ENCODE measurements at places on chromosomes 16 and 17.

DNA sequence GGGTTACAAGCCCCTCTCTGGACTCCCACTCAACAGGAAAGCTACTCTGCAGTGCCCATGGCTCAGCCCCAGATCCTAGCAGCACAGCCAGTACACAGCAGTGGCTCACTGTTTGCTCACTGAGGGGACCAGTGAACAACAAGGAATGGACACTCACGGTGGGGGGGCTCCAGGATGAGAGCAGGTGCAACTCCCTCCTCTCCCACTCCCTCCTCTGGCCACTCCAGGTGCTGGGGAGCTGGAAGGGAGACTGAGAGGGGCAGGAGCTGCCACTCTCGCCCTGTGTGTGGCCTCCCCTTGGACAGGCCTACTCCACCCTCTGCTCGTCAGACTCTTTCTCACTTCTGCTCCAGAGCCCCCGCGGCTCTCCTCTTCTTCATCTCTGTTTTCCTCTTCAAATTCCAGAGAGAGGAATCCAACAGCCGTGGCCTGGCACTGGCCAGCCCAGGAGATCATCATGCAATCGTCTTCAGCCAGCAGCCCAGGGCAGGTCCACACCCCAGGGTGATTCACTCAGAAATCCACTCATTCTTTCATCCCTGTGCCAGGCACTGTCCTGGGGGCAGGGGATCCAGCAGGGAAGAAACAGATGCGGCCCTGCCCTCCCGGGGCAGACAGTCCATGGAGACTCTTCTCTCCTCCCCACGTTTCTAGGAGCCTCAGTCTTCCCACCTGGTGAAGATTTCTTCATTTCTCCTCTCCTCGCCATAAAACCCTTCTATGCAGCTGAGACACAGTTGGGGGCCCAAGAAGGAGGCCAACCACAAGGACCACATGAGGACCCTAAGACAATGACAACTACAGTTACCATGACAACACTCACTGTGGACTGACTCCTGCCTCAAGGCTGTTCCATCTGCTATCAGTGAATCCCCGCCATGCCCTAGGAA, 30.7 kb downstream of the CFAP20 start:
- no peak for DNase-seq

- DNase-seq = no peak
Observed at GRCh38 chr16:12833926-12834325, 30.2 kb upstream of the CPPED1 start.

DNA sequence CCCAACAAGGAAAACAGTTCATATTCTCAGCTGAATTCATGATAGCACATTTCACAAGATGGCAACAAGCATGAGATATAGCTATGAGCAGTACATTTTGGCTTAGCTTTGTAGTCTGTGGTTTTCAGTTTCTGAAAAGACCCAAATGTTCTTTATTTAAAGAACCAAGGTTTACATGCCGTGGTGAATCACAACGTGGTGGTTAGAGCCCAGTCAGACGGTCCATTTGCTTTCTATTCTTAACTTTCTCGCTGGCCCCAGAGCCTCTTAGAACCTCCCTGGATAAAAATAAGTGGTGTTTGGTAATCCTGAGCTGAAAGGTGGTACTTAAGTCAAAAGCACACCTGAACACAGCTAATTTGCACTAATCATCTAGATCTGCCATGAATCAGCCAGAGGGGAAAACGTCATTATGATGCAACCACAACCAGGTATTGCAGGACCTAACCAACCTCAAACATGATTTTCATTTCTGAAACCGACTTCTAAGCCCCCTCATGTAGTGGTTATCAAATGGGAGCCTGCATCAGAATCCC, 18.6 kb upstream of the HAPSTR1 start:
- DNase-seq = no peak

- DNase-seq = no peak
Observed at GRCh38 chr17:38706505-38707216, 1.6 kb downstream of the MLLT6 start.

DNA sequence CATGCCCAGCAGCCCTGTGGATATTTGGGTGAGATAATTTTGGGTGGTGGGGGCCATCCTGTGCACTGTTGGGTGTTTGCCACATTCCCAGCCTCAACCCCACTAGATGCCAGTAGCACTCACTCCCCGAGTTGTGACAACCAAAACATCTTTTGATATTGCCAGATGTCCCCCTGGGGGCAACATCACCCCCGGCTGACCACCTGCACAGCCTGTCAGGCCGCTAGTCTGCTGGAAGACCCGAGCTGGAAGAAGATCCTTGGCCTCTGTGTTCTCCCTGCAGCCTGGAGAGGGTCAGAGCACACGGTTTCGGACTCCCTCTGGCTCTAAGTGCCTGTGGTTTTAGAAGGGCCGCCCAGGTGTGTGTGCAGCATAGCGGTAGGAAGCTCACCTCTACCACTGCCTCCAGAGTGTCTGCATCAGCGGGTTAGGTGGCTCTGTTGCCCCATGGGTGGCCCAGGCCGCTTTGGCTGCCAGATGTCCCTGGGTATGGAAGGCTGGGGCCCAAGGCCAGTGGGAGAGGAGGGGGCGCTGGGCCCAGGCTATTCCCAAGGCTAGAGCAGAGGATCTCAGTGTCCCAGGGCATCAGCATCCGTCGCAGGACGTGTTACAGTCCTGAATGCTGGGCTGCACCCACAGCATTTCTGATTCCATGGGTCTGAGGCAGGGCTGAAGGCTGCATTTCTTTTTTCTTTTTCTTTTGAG, 195.8 kb upstream of the GSE1 start:
- DNase-seq = no peak

GRCh38 chr16:30895627-30896260, 670 bp upstream of the CTF1 start:
- DNase-seq = no peak

- no peak for DNase-seq
Observed at GRCh38 chr17:16639438-16639837, 14.2 kb downstream of the ZNF624 start.

- no peak for DNase-seq
Observed at GRCh38 chr17:32515677-32516383, 29.0 kb downstream of the CDK5R1 start.

- DNase-seq = no peak
Observed at GRCh38 chr16:21205303-21205702, 6.1 kb downstream of the ZP2 start.

- DNase-seq = no peak
Observed at GRCh38 chr17:75691371-75691791, 24.2 kb downstream of the SAP30BP start.

GRCh38 chr16:89981414-89981813, 32.9 kb downstream of the DEF8 start:
- no peak for DNase-seq

DNA sequence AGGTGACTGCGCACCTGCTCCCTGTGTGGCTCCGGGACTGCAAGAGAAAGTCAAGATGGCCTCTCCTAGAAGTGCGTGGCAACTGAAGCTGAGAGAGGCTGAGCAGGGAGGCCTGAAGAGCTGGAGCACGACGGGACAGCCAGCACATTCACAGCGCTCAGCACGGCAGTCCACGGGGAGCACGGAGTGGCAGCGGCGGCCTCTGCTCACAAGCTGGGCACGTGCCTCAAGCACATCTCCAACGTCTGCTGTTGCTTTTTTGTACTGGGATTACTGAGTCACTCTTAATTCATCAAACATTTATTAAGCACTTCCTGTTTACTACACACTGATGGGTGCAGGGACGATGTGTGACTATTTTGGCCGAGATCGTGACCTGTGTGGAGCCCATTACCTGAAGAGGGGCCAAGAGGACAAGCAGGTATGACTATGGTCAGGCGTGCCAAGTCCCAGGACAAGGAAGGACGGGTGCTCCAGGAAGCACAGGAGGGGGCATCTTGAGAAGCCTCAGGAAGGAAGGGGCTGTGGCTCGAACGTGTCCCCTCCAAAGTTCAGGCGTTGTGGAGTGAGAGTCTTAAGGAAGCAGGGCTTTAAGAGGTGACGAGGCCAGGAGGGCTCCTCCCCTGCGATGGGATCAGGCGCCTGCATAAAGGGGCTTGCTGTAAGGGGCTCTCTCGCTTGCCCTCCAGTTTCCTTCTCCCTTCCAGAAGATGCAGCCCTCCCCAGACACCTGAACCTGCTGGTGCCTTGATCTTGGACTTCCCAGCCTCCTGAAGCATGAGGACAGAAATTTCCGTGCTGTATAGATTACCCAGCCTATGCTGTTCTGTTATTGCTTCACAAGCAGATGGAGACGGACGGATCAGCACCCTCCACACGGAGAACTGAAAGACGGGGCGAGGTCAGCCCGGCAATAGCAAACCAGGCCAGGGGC, 105.8 kb downstream of the ADCY9 start:
- DNase-seq = no peak

GRCh38 chr17:2718150-2718938, 6.8 kb upstream of the CLUH start:
- no peak for DNase-seq

DNA sequence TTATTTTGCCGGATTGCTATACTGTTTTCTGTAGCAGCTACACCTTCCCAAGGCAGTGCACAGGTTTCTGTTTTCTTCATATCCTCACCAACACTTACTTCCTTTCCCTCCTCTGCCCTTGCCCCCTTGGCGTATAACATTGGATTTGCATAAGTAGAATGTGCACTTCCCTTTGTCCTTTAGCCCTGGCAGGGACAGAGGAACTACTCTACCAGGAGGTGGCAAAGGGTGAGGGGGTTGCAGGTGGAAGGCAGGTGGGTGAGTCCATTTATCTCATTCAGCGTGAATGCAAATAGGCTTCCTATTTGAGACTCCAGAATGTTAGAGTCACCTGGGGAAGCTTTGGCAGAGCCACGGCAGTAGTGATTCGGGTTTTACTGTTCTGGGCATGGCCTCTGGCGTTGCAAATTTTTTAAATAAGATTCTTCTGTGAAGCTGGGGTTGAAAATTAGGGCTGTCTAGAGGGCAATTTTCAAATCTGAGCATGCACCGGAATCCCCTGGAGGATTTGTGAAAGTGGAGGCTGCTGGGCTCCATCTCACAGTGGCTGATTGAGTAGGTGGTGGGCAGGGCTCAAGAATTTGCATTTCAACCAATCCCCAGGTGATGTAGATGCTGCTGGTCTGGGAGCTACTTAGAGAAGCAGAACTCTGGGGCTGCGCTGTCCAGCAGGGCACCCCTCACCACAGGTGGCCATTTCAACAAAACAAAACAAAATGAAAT, 84.7 kb downstream of the PLCG2 start:
- peak; percentile 50 for DNase-seq

DNA sequence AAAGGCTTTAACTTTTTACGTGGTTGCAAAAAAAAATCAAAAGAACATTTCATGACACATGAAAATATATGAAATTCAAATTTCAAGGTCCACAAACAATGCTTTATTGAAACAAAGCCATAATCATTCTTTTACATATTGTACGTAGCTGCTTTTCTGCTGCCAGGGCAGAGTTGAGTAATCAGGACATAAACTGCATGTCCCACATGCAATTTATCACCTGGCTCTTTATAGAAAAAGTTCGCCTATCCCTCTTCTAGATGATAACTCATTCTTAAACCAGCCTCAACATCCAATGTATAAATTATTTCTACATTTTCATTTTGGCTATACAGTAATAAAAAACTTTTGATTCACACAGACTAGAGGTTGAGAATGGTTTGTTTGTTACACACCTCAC, 154.9 kb downstream of the AXIN2 start:
- DNase-seq = no peak

DNA sequence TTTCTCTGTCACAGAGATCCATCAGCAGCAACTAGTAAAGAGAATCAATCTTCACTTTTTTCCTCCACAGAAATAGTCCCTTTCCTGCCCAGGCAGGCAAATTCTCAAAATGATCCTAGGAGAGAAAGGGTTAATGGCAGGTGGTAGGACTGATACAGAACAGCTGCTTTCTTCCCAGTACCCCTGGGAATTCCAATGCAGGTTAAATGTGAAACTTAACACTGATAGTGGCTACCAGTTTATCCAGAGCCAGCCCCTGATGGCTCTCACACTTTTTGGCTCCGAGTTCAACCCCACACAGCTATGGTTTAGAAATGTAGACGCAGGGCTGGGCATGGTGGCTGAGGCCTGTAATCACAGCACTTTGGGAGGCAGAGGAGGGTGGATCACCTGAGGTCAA, 22.2 kb downstream of the MARVELD3 start:
- no peak for DNase-seq

- DNase-seq = no peak
Observed at GRCh38 chr17:83189044-83190003, 109.9 kb downstream of the METRNL start.
